Motor neuron (in vitro differentiated cells): ENCODE measurements at places on chromosomes 6 and 20.

DNA sequence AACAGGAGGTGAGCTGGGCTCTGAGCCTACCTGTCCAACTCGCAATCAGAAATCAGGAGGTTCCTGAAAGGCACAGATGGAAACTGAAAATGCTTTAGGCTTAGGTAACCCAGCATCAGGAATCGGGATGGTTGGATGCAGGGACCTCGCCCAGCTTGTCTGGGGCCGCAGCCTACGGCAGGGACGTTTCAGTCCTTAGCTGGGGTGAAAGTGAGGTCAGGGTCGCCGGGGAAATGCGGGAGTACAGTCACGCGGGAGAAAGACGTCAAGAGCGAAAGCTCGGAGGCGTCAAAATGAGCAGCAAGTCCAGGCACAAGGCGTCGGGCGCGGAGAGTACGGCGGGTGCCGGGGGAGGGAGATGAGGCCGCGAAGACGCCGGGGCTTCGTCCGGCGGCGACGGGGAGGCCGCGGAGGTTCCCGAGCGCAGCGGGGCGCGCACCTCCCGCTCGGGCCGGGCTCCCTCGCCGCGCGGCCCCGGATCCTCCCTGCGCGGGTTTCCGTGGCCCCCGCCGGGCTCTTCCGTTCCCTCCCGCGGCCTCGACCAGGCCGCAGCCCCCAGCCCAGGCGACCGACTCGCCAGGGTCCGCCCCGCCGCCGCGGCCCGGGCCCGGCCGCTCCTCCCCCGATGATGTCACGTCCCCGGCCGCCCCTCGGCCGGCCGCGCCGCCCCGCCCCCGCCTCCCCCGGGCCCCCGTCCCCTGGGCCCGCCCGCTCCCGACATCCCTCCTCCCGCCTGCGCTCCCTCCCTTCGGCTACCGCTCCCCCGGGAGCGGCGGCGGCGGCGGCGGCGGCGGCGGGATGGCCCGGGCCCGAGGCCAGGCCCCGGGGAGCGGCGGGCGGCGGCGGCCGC, at the start of gene EBF4:
Gene EBF4 (plus strand): TSS at position 745 of the 850 bp plus-strand sequence. CDS start 866 bp downstream, outside the sequence.
- ATAC-seq = peak; percentile 26

DNA sequence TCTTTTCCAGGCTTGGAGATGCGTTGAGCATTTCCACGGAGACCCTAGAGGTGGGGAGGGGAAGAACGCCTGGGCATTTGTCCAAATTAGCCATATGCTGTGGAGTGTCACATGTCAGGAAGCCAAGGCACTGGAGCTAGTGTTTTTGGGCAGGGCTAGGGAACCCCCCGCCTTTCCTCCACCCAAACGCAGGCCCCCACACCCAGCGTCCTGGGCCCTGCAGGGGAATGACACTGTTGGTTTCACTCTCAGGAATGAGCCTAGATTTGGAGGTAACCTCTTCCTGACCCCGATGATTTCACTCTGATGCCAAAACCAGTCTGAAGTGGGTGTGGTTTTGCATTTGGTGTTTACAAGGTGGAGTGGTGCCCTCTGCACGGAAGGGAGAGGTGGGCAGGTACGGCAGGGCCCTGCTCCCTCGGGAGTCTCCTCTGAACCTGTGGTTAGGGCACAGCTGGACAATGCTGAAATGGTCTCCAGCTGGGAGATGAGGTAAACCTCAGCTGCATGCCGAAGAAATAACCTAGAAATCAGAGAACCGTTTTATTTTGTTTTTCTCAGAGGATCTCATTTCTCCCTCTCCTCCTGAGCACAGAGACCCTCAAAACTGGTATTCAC, 29.5 kb downstream of the MTHFD1L start:
- ATAC-seq = no peak

- peak; percentile 98 for ATAC-seq
Measured at GRCh38 chr20:34190679-34191090, 50.5 kb upstream of the ASIP start.

DNA sequence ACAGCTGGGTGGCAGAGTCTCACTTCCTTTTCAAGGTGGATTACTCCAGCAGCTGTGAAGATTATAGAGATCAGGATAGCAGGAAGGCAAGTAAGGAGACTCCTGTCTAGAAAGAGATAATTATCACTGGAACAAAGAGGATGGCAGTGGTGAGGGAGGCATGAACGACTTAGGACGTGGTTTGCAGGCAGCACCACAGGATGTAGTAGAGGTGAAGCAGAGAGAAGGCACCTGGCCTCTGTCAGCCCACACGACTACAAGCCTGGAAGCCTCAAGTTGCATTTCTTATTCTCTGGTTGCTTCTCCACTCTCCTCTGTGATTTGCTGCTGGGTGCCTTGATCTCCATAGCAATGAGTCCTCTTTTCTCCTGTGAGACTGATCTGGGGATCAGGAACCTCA, 62.7 kb downstream of the TSHZ2 start:
- ATAC-seq = no peak

- ATAC-seq = peak; percentile 15
Measured at GRCh38 chr6:124963416-124963785, 1.2 kb downstream of the RNF217 start.

GRCh38 chr6:81511423-81511822, 241.1 kb downstream of the TENT5A start:
- ATAC-seq = no peak

GRCh38 chr20:52941808-52942207, 30.4 kb upstream of the TSHZ2 start:
- ATAC-seq = no peak

DNA sequence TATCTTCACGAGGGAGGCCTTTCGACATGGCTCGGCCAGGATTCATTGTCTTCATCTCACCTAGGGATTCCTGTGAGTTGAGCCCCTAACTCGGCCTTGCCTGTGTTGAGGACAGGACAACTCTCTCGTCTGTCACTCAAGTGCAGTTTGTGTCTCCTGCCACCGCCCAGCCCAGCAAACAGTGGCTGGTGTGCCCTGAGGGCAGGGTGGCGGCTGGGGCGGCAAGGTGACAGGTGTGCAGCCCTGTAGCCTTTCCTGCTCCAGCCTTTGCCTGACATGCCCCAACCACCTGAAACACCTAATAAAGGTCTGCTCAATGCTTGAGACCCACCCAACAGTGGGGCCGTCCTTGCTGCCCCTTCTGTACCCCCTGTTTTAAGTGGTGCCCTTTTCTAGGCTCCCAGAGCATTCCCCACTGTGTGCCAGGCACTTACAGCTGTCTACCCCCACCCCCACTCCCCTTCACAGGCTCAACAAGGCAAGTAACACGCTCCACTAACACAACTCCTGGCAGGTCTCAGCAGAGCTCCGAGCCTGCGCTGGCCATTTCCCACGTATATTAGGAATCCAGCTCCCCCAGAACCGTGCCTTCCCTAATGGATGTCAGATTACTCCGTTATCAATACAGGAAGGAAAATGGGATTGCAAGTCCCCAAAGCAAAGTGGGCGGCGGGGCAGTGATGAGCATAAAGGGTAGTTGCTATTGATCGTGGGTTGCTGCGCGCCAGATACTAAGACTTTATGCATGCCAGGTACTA, 17.7 kb downstream of the GFRA4 start:
- ATAC-seq = no peak
